ENCODE measurements at places on chromosomes 7 and 10.

DNA sequence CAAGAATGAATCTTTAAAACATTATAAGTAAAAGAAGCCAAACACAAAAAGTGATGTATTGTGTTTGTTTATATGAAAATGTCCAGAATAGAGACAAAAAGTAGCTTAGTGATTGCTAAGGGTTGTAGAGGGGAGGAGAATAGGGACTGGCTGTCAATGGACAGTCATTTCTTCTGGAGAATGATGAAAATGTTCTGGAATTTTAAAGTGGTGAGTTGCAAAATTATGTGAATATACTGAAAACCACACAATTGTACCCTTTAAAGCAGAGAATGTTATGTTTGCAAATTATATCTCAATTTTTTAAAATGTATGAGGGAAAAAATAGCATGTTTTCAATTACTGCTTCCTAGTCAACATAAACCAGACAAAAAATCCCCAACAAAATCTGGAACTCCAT, 174.2 kb downstream of the KMT2E start:
- no peak for DNase-seq

DNA sequence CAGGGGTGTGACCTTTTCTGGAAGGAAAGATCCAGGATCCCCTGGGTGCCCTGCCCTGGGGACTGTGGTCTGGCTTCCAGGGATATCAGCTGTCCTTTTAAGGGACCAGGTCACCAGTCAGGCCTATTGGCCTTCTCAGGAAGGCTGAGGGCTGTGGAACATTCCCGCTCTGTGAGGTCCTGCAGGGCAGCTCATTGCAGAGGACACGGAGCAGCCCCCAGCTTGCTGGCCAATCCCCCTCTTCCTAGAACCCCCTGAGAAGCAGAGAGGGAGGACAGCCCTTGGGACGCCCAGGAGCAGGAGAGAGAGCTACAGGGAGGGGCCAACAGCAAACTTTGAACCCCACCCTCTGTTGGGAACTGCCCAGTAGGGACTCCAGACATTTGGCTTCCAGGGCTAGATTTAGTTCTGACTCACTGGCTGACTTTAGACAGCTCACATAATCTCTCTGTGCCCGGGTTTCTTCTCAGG, 67.9 kb upstream of the COL13A1 start:
- DNase-seq, result no peak

- DNase-seq, result no peak
These were observed 6.8 kb upstream of the MUC12 start for GRCh38 chr7:100962537-100962936.

- no peak for DNase-seq
These were observed 99.1 kb downstream of the ZNF365 start for GRCh38 chr10:62473241-62473640.

- no peak for DNase-seq
These were observed 270.5 kb downstream of the POU6F2 start for GRCh38 chr7:39248041-39248691.

GRCh38 chr10:115094416-115095140, 1.4 kb downstream of the ATRNL1 start:
- DNase-seq, result no peak

DNA sequence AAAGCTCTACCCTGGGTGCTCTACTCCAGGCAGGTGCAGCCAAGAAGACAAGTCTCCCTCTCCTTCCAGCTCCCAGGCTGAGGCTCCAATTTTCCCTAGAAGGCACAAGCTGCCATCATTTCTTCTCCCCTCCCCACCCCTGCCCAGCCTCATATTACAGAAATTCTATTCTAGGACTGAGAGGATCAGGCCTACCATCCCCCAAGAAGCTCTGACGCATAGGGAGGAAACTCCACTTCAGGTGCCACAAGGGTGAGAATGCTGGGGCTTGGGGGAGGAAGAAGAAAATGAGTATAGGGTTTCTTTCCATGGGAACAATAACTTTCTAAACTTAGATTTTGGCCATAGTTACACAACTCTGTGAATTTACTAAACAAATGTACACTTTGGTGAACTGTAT, 35.3 kb downstream of the FEZF1 start:
- DNase-seq, result no peak

DNA sequence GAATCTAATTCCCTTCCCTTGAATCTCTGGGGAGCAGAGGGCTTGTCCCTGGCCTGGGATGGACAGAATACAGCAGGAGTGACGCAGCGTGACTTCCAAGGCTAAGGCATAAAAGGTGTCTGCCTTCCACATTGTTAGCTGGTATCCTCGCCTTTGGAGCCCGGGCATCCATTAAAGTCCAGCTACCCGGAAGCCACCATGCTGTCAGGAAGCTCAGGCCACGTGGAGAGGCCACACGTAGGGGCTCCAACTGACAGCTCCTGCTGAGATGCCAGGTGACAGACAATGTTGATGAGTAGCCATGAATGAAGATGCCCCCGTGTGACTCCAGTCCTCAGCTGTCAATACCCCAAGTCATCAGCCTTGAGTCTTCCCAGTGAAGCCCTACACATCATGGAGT, 99.9 kb downstream of the OAT start:
- DNase-seq, result no peak

DNA sequence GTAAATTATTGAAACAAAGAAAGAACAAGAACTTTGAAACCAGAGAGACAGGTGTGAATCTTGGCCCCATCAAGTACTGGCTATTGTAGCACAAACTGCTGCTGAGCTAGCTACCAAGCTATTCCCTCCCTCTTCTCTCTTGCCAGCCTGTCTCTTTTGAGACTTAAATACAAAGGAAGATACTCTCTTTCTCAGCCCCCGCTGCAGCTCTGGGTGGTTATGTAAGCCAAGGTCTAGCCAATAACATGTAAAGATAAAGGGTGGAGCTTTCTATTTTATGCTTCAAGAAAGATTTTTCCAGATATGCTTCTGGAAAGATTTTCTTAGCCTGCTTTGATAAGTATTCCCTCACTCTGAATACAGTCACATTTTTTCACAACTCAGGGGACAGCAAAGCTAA, 17.2 kb downstream of the BAZ1B start:
- no peak for DNase-seq

- no peak for DNase-seq
These were observed 83.1 kb downstream of the NKX6-2 start for GRCh38 chr10:132702601-132703418.

- DNase-seq, result no peak
These were observed 57.1 kb downstream of the CHRM2 start for GRCh38 chr7:136925556-136925955.

DNA sequence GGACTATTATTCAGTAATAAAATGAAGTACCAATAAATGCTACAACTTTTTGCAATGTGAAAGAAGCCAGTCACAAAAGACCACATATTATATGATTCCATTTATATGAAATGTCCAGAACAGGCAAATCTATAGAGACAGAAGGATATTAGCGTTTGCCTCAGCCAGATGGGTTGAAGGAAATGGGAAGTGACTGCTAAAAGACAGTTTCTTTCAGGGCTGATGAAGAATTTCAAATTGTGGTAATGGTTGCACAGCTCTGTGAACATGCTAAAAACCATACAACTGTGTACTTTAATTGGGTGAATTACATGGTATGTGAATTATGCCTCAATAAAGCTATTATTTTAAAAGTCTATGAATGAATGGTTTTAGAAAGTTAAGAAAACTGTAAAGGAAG, 23.9 kb upstream of the REEP3 start:
- DNase-seq, result no peak

DNA sequence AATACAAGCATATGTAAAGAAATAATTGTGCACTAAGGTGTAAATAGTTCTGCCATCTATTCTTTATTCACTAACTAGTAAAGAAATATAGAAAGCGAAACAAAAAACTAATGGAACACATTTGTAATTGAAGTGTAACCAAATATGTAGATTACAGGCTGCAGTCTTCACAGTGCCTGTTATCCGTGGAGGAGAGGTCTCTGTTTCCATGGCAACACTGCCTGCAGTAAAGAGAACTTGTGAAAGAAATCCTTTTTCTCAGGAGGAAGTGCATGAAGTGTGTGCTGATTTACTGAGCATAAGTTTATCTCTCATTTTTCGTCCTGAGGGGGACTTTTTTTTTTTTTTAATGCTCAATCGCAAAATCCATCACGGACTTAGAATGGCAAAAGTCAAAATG, 102.5 kb downstream of the APBB1IP start:
- no peak for DNase-seq

DNA sequence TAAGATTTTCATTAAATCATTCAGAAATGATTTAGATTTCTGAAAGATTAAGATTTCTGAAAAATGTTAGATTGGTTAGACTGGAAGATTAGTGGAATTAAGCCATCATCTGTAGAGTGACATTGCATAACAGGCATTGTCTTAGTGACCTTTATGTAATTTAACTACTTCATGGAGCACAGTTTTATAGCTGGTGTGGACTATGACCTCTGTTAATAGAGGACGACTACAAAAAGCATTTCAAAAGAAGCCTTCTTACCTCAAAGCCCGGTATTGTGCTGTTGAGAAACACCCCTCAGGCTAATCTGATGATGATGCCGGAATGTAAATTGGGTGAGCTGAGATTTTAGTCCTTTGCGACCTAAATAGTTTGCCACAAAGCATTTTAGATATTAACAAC, 55.6 kb downstream of the GALNT11 start:
- no peak for DNase-seq

GRCh38 chr7:28953633-28954032, 4.5 kb downstream of the TRIL start:
- DNase-seq, result no peak

- no peak for DNase-seq
These were observed 6.0 kb downstream of the VWDE start for GRCh38 chr7:12397671-12398070.

- DNase-seq, result no peak
These were observed 60.2 kb downstream of the SHOC2 start for GRCh38 chr10:110979611-110980010.

- no peak for DNase-seq
These were observed 613.8 kb upstream of the FOXK1 start for GRCh38 chr7:4068286-4068685.

DNA sequence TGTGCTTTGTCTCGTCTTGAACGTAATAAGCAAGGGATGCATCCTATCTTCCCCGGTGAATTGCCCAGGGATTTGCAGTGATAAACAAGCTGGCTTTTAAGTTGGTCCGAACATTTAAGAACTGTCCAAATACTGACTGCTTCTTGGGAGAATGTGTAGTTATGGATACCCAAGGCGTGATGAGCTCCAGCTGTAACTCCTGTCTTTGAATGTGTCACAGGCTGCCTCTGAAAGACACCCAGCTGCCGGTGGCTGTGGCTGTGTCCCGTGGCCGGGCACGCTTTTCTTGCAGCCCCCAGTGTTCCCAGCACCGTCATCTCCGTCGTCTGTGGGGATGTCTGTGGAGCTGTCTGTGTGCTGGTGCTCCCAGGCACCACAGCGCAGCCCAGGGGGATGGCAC, 118.1 kb downstream of the GLRX3 start:
- no peak for DNase-seq

DNA sequence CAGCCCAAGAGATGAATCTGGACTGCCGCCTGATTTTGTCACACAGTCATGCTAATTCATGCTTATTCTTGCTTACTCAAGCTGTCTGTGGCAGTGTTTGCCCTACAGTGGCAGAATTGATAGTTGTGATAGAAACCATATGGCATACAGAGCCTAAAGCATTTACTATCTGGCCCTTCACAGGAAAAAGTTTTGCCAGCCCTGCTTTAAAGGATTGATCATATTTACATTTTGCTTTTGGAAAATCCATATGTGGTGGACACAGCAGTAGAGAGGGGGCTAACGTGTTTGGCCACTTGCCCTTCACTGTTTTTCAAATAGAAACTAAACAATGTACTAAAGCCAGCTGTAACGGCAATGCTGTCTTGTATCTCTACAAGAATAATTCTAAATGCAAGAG, 974.0 kb upstream of the GHITM start:
- no peak for DNase-seq

DNA sequence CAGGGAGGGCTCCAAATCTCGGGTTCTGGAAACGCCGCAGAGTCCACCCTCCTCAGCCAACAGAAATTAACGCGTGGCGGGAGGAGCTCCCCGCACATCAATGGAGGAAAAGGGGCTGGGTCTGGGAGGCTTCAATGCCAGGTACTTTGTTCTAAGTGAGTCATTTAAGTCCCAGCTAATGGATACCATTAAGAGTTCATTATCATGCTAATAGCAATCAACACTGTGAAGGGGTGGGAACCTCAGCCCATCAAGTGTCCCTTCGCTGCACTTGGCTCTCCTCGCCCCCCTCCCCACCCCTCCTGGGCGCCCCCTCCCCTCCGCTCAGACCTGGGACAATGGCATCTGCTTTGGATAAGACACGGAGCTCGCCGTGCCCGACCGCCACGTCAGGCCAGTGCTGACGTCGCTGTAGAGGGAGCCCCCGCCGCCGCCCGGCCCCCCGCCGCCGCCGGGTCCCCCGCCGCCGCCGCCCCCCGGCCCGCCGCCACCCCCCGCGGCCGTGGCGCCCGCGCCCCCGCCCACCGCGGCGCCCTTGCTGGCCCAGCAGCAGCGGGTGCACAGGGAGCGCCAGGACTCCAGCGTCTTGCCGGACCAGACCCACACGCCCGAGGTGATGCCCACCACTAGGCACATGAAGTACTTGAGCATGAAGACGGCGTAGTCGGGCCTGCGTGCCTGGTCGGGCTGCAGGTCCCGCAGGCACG, 2.9 kb downstream of the FZD8 start:
- DNase-seq, result no peak

DNA sequence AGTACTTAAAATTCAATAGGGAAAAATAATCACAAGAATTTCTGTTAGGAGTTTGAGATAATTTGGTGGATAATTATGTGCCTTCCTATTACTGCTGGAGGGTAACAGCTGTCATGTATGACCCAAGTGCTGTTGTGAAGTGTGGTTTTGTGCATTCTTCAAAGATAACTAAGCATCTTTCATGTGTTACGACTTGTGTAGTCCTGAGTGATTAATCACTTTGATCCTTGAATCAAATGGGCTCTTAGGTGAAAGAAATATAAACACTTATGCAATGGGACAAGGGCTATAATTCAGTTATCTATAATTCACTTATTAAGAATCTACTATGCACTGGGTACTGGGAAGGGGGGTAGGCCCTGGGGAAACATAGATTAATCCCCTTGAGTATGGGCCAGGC, 89.0 kb downstream of the CH25H start:
- no peak for DNase-seq

DNA sequence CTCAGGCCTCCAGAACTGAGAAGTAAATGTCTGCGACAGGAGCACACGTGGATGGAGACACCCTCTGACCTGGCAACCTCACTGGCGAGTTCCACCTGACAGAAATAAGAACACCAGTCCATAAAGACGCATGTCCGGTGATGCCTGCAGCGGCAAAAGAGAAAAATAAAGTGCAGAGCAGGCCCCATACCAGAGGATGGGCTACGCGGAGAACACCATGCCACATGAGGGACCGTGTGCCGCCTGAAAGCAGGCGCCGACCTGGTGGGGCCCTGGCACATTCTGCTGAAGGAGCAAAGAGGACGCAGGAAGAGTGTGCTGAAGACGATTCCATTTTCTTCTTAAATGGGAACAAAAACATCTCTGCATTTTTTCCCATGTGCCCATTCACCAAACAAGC, 105.0 kb downstream of the VIPR2 start:
- no peak for DNase-seq
